ENCODE measurements at places on chromosomes 12 and 14. TPM values are rescaled to one million over a fixed set of nuclear protein-coding genes. Genes with fewer than 3 reads are reported as not detected.

Gene RDH12
- total RNA-seq = not detected

Gene TSPAN19
- total RNA-seq = not detected

Gene CEBPE
- total RNA-seq = not detected

Gene CCDC197
- not detected for total RNA-seq

Gene YEATS4
- total RNA-seq = 23.5 TPM

Gene TAS2R20
- total RNA-seq = 1.9 TPM

Gene NKX2-1
- not detected for total RNA-seq

Gene LUM
- 582 TPM for total RNA-seq

Gene CISTR
- total RNA-seq = not detected

Gene ERBB3
- 1.5 TPM for total RNA-seq

Gene CLEC7A
- total RNA-seq = not detected

Gene KRT3
- not detected for total RNA-seq

Gene FOXA1
- not detected for total RNA-seq

Gene MUCL1
- not detected for total RNA-seq

Gene KCNH5
- 0.36 TPM for total RNA-seq

Gene CCNT1
- total RNA-seq = 21.1 TPM

Gene TAS2R14
- total RNA-seq = 5.2 TPM

Gene RASSF9
- total RNA-seq = 8.5 TPM

Gene ZFC3H1
- total RNA-seq = 54.1 TPM

Gene CPNE6
- not detected for total RNA-seq

Gene SMAGP
- total RNA-seq = 29.3 TPM

Gene BHLHE41
- 9.2 TPM for total RNA-seq

Gene FSCB
- total RNA-seq = 1.4 TPM

Gene PRPH
- 0.33 TPM for total RNA-seq

Gene GPX2
- total RNA-seq = not detected

Gene PTPN6
- not detected for total RNA-seq
